ENCODE measurements at places on chromosomes 7 and 10.

DNA sequence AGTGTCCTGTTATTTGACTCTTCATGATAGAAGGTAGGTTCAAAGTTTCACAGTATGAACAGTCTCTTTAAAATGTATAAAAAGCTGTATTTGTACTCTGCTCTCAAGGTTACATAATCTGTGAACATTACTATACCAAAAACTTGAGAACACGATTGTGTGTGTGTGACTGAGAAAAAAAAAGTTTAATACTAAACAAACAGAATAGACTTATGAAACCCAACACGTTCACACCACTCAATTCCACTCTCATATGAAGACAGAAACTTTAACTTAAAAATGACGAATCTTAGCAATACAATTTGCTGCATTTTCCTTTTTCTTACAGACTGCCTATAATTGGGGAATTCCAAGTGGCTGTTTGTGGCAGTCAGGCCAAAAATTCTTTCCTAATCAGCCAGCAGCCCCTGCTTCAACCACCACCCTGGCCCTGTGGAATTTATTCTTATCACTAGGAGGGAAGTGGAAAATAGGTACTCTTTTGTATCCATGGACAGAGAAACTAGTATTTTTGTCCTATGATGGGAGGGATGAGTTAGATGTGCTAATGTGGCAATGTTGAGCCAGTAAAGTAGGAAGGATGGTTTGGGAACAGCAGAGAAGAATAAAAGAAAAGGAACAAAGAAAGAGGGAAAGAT lies 42.8 kb downstream of the MINDY3 start:
- no peak for DNase-seq

DNA sequence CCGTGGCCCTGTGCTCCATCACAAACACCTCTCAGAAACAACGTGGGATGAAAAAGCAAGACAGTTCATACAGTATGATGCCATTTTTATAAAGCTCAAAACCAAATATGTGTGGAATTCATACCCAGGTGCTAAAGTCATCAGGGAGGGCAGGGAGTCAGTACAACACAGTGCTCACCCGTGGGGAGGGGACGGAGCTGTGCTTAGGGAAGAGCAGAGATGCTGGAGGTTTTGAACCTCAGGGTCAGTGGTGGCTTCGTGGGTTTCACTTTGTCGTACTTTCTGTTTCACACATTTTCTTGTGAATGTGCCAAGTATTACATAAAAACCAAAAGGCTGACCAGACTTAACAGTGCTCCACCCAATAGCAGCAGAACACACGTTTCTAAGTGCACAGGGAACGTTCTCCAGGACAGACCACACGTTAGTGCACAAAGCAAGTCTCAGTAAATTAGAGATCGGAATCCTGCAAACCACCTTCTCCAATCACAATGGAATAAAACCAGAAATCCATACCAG lies 21.2 kb downstream of the ZMIZ2 start:
- no peak for DNase-seq

- DNase-seq = no peak
These were observed 33.0 kb downstream of the ELMO1 start for GRCh38 chr7:37415629-37416028.

DNA sequence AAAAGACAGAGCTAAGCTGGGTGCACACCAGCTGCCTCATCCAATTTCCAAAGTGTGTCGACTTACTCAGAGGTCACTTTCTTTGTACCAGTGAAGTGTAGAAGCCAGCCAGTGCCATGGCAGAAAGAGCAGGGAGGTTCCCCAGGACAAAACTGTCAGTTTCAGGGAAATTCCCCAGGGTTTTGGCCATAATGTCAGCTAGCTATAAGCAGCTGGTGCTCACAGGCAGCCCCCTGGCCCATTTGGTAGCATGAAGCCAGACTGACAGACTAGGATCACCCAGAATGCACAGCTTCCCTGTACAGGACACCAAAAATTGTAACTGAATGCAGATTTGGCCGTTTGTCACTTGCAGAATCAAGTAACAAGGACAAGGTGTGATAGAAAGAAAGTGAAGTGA lies 28.6 kb downstream of the MRPL32 start:
- no peak for DNase-seq

DNA sequence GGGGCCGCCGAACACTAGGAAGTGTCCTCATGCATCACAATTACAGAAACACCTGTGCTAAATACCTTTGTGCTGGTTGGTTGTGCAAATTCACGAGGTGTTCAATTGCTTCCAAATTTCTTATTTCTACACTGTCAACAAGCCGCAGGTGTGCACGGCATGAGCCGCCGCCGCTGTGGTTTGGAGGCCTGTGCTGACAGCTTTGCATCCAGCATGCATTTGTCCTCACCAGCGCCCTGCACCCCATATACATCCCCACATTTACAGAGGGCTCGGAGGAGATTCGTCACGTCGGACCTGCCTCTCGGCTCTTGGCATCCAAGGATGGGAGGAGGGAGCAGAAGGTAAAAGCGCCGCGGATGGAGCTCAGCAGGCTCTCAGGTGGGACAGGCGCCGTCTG lies 305.3 kb upstream of the MKI67 start:
- no peak for DNase-seq

- DNase-seq = no peak
These were observed 83.5 kb downstream of the ADK start for GRCh38 chr10:74234569-74234968.

All from NCI-H1048 (cell line).